ENCODE measurements at places on chromosomes 4 and X. TPM values are rescaled to one million over a fixed set of nuclear protein-coding genes. Genes with fewer than 3 reads are reported as not detected.

PCDH10 gene
- total RNA-seq: 0.22 TPM

TMEM31 gene
- not detected for total RNA-seq

AREG gene
- 16.9 TPM for total RNA-seq

SLC49A3 gene
- 9.9 TPM for total RNA-seq

USP17L10 gene
- total RNA-seq: not detected

SPARCL1 gene
- total RNA-seq: 544 TPM

XAGE1B gene
- total RNA-seq: not detected

SUPT20HL1 gene
- not detected for total RNA-seq

SUPT20HL2 gene
- total RNA-seq: not detected

JCHAIN gene
- 602 TPM for total RNA-seq

CCKAR gene
- 0.44 TPM for total RNA-seq

DMRTC1 gene
- total RNA-seq: not detected

ITGB1BP2 gene
- total RNA-seq: 1.3 TPM

CXCL9 gene
- total RNA-seq: 4.9 TPM

MAGEA9B gene
- not detected for total RNA-seq

KLKB1 gene
- total RNA-seq: 1.1 TPM

TLR6 gene
- 1.3 TPM for total RNA-seq

Data from mucosa of descending colon (tissue), 3 donors.